ENCODE measurements at places on chromosomes 4 and X.

DNA sequence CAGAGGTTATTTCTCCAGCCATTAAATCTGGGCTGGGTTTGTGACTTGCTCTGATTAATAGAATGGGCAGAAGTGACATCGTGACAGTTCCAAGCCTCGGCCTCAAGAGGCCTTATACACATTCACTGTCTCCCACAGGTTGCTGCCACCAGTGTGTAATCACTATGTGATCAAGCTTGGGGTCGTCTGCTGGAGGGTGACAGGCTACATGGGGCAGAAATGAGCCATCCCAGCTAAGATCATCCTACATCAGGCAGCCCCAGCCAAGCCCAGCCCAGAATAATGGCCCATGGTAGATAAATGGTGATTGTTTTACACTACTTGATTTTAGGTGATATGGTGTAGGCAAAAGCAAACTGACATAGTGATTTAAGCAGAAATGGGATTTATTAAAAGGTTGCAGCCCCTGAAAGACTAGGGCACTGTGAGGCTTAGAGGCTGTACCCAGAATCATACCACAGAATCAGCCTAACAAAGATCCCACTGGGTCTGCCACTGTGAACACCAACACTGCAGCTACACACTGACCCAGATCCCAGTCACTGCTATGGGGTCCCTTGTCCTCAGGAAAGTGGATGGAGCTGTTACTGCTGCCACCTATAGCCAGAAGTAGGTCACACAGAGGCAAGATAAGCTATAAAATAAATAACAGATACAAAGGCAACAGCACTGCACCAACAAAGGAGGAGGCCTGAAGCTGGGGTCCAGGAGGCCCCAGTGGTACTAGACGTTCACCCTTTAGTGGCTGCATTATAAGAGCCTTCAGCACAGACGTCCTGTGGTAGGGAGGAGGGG, 159.6 kb upstream of the RBPJ start:
- DNase-seq: no peak

- no peak for DNase-seq
Observed at GRCh38 chr4:39565878-39566600, 38.8 kb upstream of the UGDH start.

- no peak for DNase-seq
Observed at GRCh38 chr4:168870004-168870403, 140.1 kb downstream of the CBR4 start.

DNA sequence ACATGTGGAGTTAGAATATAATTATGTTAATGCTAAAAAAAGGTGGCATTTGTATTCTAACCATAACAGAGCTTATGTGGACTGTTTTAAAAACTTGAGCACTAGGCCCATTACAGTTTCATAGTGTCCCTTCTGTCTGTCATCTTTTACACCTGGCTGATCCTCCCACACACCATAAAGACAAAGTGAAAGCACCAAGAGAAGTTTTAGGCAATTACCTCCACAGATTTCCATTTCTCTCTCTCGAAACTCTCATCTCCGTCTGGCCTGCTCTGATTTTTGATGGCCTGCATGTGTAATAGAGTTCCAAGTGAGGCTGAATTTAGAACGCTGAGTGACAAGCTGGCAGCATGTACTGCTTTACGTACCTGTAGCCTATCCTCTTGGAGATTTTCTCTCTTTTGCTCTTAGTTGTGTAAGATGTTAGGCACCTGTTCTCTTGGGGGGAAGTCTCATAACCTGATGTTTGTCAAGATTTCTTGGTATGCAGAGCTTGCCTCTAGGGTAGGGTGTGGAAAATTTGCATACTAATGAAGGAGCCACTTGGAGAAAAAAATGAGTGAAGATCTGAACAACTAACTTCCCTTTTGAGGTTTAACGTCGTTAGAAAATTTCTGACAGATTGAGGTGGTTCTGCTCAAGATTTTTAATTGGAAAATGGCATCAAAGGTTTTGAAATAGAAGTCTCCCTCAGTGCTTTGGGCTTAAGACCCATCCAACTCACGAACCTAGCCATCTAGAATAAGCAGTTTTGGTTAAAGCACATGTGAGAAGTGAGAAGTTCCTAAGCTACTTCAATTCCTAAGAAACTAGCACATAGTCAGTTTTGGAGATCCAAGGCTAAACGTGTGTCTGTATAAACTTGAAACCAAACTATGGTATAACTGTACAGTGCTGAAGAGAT, 57.6 kb upstream of the RAP1GDS1 start:
- DNase-seq: no peak

GRCh38 chr4:15720851-15721250, 18.0 kb downstream of the BST1 start:
- DNase-seq: no peak

- DNase-seq: no peak
Observed at GRCh38 chrX:151970661-151971060, 3.8 kb downstream of the GABRE start.

DNA sequence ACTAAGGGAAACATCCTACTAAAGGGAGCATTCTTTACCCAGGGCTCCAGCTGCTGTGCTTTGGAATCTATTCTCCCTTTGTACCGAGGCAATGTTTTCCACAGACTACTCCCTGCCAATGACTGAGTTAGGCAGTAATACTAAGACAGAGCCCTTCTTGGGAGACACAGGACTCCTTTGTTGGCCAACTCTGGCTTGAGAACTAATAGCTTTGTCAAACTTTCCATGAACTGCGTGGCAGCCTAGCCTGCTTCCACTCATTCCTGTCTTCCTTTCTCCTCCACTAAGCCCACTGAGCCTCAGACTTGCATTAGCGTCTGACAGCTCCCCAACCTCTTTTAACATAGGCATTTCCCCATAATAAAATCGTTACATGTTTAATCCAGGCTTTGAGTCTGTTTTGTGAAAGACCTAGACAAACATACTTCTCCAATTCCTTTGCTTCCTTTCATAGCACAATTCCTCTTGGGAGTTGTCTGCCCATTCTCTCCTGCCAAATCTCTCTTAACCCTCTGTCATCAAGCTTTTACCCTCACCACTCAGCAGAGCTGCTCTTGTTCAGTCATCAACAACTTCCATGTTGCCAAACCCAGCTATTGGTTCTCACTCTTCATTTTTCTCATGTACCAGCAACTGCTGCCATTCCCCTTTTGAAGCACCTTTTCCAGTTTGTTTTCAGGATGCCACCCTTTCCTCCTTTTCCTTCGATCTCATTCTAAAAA, 300.3 kb upstream of the IGFBP7 start:
- DNase-seq: no peak

DNA sequence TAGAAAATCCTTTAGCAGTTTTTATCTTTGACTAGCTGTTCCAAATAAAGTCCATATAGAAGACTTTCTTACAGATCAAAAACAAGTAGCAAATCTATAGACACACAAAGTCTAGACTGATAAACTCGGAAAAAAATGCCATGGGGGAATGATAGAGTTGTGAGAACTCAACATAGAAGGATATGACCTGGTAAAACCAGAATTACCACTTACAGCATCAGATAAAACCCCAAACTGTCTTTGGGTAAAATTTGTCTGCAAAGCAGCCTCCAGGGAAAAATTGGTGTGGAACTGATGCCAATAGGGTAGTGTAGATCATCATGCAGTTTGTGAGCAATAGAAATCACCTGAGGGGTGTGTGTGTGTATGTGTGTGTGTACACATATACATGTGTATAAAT, 579.1 kb downstream of the SPOCK3 start:
- DNase-seq: no peak
